Stimulated activated CD8-positive, alpha-beta memory T cell treated with anti-CD3 and anti-CD28 coated beads, Interleukin-7, amount 100 ng/mL, for 1 hour (primary cell): ENCODE measurements at places on chromosomes 4 and X.

GRCh38 chr4:41303372-41304118 lies 46.8 kb downstream of the UCHL1 start:
- DNase-seq = no peak

- no peak for DNase-seq
Observed at GRCh38 chr4:1171311-1172227, 814 bp downstream of the SPON2 start.

DNA sequence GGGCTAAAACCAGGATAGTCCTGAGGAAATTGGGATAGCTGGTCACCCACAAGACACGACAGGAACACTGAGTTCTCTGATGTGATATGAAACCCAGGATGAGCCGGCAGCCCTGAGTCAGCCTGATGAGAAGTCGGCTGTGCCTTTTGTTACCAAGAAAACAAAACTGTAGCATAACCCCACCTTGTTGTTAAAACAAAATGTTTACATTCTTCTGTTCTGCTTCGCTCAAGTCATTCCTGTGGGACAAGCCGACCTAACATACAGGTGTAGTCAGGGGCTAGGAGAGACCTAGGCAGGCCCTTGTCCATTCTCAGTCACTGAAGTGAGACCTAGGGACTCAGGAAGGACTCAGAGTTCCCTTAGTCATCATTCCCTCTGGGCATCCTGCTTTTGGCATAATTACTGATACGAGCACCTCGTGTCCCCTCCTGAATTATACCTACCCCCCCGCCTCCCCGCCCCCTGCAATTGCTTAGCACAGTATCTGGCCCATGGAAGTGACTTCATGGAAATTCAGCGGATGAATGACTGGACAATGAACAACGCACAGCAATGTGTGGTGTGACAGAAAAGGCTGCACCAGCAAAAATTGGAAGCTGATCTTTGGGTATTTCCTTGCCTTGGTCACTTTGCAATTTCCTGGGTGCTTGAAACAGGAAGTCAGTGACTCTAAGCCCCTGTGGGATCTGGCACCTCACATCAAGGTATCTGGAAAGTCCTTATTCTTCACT lies 31.9 kb upstream of the TLR2 start:
- DNase-seq = no peak

DNA sequence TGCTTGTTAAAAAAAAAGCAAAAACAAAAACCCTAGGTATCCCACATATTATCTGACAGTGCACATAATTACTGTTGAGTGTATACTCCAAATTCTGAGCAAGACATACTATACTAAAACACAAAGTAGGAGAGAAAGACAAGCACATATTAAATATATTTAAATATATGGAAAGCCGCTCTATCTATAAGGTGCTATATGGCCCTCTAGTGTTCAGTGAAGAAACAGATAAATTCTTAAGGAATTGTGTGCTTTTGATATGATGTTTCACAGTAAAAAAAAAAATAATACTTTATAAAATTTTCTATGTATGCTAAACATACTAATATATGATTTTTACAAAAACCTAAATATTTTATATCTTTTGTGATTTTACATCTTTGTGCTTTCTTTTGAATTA lies 137.8 kb downstream of the FBXW7 start:
- DNase-seq = no peak

- DNase-seq = no peak
Observed at GRCh38 chr4:137032222-137032621, 500.1 kb downstream of the PCDH18 start.

- no peak for DNase-seq
Observed at GRCh38 chrX:114061226-114061625, 522.7 kb upstream of the HTR2C start.

DNA sequence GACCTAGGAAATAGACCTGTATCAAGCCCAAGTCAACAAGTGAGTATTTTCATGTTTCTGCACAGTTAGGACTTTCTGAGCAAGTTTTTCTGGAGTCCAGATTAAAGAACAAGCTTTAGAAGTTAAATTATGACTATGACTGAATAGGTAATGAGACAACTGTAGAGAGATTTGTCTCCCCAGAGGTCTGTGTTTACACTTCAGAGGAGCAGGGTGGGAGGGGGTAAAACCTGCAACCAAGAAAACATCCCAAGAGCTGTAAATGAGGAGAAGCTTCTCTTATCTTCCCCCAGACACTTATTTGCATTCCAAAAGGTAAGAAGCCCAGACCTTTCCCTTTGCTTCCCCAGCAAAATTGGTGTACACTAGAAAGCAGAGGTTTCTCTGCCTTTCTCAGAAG lies 22.1 kb upstream of the CEP135 start:
- DNase-seq = no peak

- DNase-seq = no peak
Observed at GRCh38 chr4:182752158-182752910, 164.9 kb downstream of the DCTD start.

DNA sequence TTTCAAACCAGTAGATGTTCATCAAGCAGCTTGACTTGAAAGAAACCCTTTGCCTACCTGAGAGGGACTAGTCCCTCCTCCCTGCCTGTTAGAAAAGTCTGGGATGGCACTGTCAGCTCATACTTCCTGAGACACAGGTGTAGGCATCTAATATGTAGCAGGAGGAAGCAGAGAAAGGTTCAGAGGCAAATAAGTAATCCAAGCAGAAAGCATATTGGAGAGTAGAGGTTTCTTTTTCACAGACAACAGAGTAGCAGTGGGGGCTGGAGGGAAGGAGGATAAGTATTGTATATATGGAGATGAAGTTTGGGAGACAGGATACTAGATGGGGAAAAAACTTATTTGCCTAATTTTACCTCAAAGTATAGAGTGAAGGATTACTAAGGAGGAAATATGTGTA lies 81.5 kb downstream of the FNIP2 start:
- no peak for DNase-seq

DNA sequence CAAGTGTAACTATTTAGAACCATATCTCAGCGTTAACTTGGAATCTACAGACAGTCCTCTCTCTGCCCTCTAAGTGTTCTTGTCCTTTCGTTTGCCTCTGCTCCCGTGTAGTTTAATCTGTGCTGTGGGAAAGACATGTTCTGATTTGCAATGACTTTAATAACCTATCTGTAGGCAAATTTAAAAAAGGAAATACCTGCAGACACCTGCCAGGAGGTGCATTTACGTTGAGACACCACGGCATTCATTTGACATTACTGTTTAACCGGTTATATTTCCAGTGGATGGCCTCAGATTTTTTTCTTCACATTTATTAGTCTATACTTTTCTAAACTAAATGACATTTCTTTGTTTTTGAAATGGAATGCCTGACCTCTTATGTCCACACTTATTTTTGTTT lies 997.9 kb upstream of the PCDH7 start:
- no peak for DNase-seq

- no peak for DNase-seq
Observed at GRCh38 chrX:43165343-43165920, 387.5 kb upstream of the PPP1R2C start.

GRCh38 chrX:41922431-41923151 lies 763 bp downstream of the CASK start:
- DNase-seq = no peak

DNA sequence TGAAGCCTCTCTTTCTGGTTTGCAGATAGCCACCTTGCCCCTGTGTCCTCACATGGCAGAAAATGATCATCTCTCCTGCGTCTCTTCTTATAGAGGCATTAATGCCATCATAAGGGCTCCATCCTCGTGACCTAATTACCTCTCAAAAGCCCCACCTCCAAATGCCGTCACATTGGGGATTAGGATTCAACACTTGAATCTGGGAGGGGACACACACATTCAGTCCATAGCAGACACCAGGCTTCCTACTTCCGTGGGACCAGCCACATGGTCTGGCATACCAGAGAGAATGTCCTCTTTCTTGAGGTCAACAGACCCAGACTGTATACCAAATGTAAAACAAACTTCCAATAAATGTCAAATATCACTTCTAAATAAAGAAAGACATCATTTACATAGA lies 82.3 kb upstream of the S100G start:
- no peak for DNase-seq

- no peak for DNase-seq
Observed at GRCh38 chr4:77284036-77284435, 127.0 kb downstream of the CCNG2 start.

DNA sequence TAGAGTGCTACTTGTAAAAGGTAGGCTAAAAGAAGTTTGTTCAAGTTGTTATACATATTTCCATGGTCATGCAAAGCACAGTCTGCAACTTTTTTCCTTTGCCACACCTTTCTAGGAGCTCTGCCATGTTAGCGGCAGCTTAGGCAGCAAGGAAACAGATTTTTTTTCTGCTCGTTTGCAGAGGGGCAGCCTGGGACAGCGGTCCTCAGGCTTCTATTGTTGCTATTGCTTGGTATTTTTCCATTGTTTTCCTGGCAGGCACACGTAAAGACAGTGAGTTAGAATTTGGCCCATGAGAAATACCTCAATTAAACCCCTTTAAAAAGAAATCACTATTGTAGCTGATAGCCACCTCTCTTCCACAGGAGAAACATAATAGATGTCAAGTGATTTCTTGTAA lies 391.4 kb downstream of the SH2D1A start:
- DNase-seq = no peak

DNA sequence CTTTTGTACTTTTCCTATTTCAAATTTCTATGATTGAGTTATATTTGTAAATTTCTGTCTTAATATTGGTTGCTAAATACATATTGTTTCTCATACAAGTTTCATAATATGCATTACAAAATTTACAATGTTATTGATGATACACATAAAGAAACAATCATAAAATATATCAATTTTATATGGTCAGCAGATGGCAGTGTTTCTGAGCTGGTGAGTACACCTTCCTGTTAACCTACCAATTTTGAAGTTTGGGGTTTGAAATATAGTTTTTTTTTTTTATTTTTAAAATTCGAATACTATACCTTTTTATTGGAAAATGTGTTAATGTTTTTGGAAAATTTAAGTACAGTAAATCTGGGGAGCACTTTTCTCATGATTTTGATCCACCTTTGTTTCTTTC lies 1953.1 kb upstream of the ADGRL3 start:
- no peak for DNase-seq

GRCh38 chrX:30141966-30142365 lies 73.4 kb upstream of the MAGEB2 start:
- no peak for DNase-seq

GRCh38 chr4:58166490-58166889 lies 1056.3 kb upstream of the IGFBP7 start:
- DNase-seq = no peak

GRCh38 chrX:109830704-109831206 lies 97.7 kb upstream of the ACSL4 start:
- no peak for DNase-seq

GRCh38 chr4:73883306-73883705 lies 14.1 kb downstream of the CXCL1 start:
- DNase-seq = no peak

DNA sequence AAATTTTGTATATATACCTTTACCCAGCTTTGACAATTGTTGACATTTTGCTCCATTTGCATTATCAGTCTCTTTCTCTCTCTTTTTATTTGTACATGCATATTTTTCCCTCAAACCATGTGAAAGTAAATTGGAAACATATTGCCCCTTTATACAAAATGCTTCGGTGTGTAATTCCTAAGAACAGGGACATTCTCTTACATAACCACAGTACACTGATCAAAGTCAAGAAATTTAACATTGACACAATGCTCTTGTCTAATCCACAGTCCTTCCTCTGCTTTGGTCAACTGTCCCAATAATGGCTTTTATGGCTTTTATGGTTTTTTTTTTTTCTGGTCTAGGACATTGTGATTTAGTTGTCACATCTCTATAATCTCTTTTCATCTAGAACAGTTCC lies 9.5 kb upstream of the SMS start:
- DNase-seq = no peak

DNA sequence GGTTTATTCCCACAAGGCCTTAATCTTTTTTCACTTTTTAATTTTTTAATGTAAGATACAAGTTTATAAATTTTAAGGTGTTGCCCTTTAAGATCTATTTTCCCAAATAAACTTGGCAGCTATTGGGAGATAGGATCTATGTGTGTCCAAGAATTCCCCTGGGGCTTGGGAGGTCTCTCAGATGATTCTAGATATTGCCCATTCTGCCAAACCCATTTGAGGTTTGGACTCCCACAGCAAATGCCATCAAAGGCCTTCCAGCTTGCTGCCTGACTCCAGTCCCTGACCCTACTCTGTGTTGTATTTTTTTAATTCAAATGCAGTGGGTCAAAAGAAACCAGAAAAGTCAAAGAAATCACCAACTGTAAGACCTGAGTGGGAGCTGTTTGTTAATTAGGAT lies 120.0 kb upstream of the CHRDL1 start:
- DNase-seq = no peak

GRCh38 chr4:17182888-17183287 lies 284.4 kb upstream of the LDB2 start:
- DNase-seq = no peak

- DNase-seq = no peak
Observed at GRCh38 chrX:109880629-109881028, 122.3 kb upstream of the TMEM164 start.

GRCh38 chr4:126265888-126266287 lies 951.1 kb downstream of the FAT4 start:
- no peak for DNase-seq

DNA sequence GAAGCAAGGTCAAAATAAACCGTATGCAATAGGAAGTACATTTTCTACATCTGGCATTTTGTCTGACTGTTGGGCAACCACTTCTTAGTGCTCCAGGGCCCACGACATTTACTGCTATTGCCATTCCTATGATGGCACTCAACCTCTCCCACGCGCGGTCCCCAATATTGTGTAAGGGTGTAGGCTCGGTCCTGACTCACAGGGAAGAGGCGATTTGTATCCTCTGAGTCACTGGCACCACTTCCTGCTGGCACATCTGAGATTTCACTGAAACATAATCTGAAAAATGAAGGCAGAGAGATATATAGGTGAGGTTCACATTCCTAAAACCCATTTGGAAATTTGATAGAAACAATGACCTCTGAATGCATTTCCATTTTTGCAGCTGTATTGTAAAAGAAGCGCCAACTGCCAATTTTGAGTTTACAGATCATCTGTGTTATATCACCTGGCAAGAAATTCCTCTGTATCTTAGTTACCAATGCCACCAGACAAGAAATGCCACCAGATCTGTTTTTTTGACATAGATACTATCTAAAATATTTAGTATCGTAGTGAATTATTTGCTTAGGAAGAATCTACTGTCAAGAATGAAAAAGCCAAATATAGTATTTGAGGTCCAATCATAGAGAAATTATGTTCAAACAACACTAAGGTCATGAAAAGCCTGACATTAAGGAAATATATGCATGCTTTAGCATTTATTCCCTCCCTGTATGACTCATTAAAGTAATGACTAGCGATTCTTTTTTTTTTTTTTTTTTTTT lies 9.8 kb downstream of the EREG start:
- no peak for DNase-seq
